Thoracic aorta (tissue), 2 donors: ENCODE measurements at places on chromosomes 11 and 22. TPM values are rescaled to one million over a fixed set of nuclear protein-coding genes. Genes with fewer than 3 reads are reported as not detected.

DNA sequence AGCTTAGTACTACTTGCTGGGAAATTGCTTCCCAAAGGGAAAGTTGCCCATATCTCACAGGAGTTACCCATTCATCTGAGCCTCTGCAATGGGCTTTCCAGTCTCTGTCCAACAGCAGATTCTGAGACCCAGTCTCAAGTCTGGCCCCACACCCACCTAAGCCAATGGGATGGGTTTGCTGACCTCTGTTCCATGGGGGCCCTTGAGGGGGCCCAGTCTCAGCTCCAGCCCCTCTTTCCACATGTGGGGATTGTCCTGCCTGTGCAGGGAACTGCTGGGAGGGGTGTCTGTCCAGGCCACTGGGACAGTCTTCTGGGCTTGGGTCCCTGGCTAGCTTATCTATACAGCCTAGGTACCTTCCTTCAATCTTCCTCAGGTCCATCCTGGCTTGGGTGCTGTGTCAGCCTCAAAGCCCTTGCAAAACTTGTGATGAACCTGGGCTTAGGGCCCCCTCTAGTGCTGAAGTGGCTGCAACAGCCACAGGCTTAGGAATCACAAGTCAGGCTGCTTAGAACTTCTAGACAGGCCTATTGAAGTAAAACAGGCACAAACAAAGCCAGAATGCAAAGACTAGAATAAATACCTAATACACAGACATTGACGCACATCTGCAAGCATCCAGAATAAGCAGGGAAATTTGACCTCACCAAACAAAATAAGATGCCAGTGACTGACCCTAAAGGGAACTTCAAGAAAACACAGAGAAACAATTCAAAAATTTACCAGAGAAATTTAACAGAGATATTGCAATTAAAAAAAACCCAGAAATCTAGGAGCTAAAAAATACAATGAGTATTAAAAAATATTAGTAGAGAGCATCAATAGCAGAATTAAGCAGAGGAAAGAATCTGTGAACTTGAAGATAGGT is 11.7 kb upstream of the PATL1 start:
- no peak for DNase-seq

- DNase-seq: no peak
Observed at GRCh38 chr11:121426476-121427399, 25.4 kb upstream of the SORL1 start.

DNA sequence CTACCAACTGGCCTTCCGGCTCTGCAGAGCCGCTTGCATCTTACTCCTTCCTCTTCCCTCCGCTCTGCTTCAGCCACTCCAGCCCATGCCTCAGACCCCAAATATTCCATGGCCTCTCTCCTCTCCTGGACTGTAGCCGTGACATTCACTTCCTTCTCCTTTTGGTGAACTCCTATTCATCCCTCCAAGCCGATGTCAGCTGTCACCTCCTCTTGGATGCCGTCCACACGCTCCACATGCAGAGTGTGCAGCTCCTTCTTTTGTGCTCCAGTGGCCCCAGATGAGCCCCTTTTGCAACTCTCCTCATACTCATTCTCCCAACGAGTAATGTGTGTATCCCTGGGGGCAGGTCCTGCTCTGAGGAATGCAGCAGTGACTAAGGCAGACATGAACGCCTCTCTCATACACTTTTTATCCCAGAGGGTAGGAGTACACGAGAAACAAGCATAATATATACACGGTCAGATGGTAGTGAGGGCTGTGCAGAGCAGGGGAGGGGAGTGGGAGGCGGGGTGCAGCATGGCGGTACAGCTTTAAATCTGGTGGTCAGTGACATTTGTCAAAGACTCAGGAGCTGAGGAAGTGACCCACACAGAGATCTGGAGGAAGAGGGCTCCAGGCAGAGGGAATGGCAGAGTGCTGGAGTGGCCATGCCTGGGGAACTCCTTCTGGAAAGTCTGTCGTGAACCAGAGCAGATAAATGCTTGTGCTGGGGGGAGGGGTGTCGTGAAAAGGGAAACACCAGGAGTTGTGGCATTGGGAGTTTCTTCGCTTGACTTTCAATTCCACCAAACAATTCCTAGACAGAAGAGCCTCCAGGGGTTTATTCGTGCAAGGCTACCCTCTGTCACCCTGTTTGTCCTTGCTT is 83.8 kb upstream of the ATXN10 start:
- no peak for DNase-seq

APOC3 gene
- total RNA-seq: not detected

DNA sequence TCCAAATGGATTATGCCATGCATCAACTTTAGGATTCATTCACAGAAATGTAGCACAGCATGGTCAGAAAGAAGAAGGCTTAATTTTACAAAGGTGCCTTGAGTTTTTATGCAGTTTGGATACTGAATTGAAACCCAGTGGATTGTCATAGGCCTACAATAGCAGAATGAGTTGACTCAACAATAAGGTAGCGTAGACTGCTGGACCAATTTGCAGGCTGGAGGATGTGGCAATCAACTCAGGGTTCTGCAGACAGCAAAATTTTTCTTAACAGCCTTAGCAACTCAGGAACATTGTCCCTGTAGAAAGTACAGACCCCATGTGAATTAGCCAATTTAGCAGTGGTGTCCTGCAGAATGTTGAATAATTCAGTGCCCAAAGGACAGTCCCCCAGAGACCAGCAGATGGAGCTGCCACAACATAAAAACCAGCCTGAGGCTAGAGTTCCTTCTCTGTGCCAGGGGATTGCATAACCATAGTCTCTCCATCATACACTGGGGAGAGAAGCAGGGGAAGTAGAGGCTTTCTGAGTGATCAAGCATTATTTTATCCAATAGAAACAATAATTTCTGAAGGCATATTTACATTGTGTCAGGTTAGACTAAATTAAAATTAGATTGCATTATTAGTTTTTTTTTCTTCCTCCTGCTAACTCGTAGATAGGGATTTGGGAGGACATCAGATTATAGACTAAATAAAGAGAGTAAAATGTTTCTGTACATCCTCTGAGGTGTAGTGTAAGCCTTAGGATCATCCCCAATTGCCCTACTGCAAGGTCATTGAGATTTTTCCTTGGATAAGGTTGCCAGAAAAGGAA is 20.3 kb upstream of the MRPL17 start:
- DNase-seq: no peak

DNA sequence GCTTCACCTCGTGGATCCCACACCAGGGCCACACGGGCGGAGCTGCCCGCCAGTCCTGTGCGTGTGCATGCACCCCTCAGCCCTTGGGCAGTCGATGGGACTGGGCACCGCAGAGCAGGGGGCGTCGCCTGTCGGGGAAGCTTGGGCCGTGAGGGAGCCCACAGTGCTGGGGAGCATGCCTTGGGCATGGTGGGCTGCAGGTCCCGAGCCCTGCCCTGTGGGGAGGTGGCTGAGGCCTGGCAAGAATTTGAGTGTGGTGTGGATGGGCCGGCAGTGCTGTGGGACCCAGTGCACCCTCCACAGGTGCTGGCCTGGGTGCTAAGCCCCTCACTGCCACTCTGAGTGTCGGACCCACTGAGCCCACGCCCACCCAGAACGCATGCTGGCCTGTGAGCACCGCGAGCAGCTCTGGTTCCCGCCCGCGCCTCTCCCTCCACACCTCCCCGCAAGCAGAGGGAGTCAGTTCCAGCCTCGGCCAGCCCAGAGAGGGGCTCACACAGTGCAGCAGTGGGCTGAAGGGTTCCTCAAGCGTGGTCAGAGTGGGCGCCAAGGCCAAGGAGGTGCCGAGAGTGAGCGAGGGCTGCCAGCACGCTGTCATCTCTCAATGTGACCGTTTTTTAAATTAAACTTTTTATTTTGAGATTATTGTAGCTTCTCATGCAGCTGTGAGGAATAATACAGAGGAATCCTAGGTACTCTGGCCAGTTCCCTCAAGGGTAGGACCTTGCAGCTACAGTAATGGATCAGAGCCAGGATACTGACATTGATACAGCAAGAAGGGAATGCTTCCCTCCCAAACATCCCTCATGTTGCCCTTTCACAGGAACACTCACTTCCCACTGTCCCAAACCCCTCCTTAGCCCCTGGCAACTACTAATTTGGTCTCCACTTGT is 127.7 kb downstream of the CRYBB2 start:
- no peak for DNase-seq

GRCh38 chr11:130646881-130647280 is 198.4 kb downstream of the ADAMTS15 start:
- DNase-seq: no peak

- DNase-seq: no peak
Observed at GRCh38 chr11:95720195-95720594, 69.4 kb downstream of the FAM76B start.

SLC29A2 gene
- 3.0 TPM for total RNA-seq

DNA sequence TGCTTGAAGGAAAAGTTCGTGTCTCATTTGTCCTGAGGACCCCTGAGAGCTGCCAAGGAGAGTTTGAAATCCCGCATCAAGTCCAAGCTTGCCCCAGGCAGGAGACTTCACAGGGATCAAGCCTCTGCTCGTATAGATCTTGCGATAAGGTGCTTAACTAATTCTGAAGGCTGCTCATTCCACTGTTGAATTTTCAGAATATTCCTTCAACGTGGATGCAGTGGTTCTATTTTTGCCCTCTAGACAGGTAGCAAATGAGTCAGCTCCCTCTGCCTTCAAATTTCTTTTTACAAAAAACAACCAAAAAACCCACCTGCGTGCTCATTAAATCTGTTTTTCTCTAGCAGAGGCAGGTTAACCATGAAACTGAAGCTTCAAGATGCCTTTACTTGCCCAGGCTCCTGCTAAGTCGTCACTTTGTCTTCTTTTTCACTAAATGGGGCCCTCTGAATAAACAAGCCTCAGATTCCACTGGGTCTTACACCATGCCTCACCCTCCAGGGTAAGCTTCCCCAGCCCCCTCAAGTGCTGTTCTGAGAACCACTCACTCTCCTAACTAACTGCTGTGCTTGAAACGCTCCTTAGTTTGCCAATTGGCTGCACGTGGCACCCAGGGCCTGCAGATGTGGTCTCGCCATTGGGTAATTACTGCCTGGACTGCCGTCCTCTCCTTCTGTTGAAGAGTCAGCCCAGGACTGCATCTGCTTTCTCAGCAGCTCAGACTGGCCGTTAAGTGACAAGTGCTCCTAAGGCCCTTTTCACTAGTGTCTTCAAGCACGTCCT is 105.0 kb downstream of the TRPC6 start:
- DNase-seq: no peak

- no peak for DNase-seq
Observed at GRCh38 chr22:50684986-50685385, 12.4 kb downstream of the SHANK3 start.

DNA sequence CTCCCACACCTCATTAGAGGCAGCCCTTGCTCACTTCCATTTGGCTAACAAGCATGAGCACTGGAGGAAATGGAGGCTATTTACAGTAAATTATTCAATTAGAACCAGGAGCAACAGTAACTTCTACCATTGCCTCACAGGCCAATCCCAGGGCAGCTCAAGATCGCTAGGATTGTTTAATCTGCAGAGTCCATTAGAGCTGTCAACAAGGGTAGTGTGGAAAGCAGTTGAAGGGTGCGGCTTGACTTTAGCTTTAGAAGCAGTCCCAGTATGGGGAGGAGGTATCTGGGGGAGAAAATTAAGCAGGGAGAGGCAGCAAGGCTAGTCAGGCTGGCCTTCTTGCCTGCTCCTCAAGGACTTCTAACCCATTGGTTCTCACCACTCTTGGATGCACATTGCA is 38.3 kb upstream of the CYP2R1 start:
- DNase-seq: no peak

GRCh38 chr11:128339792-128340191 is 247.6 kb downstream of the ETS1 start:
- DNase-seq: no peak

GSTT2B gene
- total RNA-seq: 3.6 TPM

- no peak for DNase-seq
Observed at GRCh38 chr11:117676501-117676900, 120.5 kb downstream of the DSCAML1 start.

PATE2 gene
- total RNA-seq: not detected

DNA sequence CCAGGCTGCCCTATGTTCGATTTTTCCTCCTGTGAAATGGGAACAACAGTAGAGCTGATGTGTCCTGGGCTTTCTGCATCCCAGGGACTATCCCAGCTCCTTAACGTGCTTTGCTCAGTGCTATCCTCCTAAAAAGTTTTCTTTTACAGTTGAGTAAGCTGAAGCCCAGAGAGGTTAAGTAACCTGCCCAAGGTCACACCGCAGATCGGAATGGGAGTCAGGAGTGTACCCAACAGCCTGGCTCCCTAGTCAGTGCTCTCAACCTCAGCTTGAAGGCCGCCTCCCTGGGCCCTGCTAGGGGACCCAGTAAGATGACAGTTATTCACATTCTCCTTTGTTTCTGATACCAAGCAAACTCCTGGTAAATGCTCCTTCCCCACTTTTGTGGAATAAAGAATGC is 45.9 kb downstream of the PARVB start:
- no peak for DNase-seq

GRCh38 chr22:32775957-32776356 is 25.5 kb upstream of the TIMP3 start:
- DNase-seq: no peak

- DNase-seq: no peak
Observed at GRCh38 chr11:70437111-70437784, 38.9 kb downstream of the CTTN start.

DNA sequence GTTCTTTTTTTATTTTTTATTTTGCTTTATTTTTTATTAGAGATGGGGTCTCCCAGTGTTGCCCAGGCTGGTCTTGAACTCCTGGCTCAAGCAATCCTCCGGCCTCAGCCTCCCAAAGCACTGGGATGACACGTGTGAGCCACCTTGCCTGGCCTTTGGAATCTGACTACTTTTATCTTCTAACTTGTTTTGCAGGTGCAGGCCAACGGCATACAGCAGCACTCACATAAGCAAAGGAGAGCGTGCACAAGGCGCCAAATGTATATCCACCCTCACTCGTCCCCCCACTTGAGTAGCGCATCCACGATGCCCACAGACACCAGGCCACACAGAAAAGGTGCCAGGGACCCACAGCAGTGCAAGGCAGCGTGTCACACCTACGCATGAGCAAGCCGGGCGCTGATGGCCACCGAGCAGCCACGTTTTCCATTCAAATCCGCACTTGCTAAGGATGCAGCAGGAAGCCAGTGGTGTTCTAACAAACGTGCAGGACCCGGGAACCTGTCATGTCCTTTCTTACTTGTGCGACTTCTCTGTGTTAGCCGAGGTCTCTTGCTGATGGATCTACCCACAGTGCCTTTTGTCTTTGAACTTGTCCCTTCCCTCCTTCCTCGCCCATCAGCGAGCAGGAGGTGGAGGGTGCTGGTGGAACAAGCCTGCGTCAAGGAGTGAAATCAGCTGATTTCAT is 5.9 kb downstream of the ASCL2 start:
- no peak for DNase-seq

- DNase-seq: no peak
Observed at GRCh38 chr11:23497040-23497439, 636.8 kb upstream of the CCDC179 start.
